Fibroblast of skin of scalp (primary cell): ENCODE measurements at places on chromosomes 6 and 20.
A peak's percentile ranks its signal among the peaks of the same experiment; 100 is the strongest.

DNA sequence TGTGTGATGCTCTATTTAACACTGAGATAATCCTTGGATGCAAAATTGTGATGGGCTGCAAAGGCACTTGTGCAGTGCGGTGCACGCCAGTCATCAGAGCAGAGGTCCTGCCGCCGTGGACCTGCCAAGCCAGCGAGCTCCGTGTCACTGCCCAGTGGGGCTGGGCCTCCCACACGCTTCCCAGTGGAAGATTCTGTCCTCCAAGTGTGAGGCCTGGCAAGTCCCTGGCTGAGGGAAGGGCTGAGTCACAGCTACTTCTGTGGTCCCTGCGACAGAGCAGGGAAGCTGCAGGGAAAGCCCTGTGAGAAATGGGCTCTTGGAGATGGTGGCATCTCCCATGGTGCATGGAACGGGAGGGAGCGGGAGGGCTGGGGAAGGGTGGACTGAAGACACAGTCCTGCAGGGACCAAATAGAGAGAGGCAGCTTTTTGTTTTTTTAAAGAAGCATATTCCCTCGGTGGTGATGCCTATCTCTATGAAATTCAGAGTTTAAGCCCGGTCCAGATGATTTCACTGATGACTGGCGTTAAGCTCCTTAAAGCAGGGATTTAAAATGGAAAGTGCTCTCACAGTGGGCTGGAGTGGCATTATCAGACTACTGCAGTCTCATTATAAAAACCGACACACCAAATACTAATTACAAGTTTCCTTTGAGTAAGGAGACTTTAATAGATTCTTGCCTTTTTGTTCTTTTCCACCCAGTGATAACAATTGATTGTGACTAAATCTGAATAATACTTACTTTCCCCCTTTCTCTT is 413.7 kb downstream of the QKI start:
- DNase-seq = no peak

DNA sequence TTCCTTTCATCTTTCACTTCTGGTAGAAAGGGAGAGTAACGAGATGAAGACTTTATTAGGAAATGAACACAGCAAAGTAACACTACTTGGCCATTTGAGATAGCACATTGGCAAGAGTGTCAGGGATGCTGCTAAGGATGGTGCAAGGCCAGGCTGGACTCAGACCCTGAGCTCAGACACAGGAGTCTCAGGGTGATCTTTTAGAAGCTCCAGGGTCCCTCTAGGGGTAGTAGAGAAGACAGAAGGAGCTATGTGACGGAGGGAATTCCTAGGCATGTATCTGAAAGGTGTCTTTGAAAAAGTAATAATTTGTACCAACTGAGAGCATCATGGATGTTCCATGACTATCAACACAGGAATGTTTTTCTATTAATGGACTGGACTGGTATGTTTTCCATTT is 436.5 kb downstream of the DHX35 start:
- DNase-seq = no peak

DNA sequence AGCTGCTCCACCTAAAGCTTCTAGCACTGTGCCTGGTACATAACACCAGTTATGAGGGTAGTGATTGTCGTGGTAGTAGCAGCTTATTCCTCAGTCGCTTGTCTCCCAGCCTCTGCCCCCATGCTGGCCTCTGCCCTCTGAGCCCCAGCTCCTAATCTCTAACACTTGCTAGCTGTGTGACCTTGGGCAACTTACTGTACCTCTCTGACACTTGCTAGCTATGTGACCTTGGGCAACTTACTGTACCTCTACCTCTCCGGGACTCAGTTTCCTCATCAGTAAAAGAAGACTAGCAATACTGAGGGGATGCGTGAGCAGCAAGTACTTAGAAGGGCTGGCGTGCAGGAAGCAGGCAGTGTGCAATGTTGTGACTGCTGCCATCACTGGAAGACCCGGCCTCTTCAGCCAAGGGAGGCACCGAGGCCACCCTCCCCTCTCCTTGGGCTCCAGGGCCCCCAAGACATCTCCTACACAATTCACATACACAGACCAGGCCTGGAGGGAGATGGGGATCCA is 9.9 kb downstream of the MDFI start:
- DNase-seq = no peak

- DNase-seq = no peak
These were observed 9.8 kb upstream of the GRM4 start for GRCh38 chr6:34155471-34156300.

DNA sequence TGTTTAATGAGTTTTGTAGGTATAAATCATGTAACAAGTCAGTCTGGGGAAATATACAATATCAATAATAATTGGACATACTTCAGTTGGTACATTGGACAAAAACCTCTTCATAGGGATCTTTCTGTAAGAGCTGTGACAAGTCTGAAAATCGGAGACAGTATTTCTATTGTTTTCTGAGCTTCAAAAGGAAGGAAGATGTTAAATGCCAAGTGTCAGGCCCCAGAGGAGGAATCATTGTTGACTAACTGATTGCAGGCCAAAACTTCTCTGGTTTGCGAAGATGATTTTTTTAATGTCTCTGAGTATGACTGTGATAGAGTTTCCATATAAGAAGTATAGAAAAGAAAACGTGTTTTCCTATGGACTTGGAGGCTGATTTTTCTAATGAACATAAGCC is 316.4 kb downstream of the RNF144B start:
- DNase-seq = no peak

- DNase-seq = no peak
These were observed 5.3 kb upstream of the AKAP7 start for GRCh38 chr6:131129689-131130553.

DNA sequence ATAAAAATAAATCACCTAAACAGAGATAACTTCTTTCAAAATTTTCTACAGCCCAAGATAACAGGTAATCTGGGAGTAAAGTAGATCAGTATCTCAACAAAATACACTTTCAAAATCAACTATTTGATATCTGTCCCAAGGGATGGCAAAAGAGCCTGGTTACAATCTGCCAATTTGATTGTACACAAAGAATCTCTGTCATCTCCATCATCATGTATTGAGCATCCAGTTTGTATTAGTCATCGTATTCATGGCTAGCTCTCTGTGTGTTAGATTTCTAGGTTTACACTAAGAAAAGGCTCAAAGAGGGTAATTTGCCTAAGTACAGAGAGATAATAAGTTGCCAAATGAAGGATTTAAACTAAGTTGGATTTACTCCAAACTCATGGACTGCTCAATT is 329.0 kb upstream of the NRSN1 start:
- DNase-seq = no peak

GRCh38 chr20:35653430-35653734 is 11.3 kb downstream of the CPNE1 start:
- no peak for DNase-seq

DNA sequence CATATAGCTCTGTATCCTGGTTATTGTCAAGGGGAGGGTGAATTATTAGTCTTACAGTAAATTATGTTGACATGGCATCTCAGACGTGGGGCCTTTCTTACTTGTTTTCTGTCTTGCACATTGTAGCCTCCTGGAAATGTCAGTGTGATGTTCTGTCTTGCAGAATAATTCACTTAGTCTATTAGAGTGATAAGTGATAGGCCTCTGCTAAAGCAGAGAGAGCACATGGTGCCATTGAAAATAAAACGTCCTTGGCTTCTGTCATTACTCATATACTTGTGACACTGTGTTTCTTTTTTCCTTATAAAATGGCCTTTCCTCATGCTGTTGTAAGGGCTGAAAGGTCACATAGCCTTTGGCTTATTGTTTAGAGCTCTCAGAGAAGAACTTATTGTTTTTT is 531.0 kb downstream of the EPM2A start:
- no peak for DNase-seq

DNA sequence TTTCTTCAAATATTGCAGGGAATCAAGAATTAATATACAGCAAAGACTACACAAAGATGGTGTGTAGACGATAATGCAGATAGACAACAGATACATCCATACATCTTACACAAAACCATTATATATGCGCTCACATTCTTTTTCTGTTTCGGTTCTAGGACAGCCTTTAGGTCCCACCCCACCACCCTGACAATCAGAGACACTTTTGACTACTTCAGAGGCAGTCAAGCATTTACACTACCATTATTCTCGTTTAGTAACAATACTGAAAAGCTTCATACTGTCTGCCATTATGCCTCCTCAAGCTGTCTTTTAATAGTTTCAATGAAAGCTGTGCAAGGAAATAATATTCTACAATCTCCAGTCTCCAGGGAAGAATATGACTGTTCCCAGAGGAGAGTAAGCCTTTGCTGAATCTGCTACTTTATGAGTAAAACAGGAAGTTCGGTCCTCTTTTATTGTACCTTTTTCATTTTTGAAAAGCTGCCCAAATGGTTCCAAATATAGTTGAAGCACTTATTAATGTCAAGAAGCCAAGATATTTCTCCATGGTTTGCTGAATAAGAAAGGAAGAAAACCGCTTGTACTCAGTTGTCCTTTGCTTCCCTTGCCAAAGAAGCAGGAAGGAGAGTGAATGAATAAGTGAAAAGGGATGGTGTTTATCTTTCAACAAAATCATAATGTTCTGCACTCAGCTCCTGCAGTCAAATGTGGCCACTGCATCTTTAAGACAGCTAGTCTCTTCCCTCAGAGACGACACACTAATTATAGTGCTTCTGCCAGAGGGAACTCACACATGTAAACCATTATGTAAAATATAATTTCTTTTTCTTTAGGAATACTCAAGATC is 468.3 kb downstream of the CDC5L start:
- peak; percentile 58 for DNase-seq

DNA sequence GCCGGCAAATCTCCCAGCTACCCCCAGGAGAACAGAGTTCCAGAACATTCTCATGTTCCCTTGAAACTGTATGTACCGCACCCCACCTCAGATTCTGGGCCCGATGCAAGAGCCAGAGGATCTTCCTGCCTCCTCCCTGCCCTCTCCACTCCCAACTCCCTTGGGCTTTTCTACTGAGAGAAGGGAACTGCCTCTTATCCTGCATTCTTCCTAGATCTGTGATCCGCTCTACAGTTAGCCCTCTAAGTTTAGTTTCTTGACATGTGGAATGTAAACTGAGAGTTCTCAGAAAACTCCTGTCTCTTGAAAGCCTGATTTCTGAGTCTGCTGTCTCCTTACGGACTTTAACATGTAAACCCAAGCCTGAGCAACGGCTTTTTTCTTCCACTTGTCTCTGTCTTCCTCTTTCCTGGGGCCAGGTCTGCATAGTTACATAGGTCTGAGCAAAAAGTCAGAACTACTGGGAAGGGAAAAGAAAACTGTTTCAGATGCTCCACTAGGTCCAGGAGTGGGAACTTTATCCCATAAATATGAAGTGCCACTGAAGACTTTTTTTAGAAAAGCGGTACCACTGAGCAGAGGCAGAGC is 86.5 kb upstream of the TNFAIP3 start:
- peak; percentile 31 for DNase-seq

- no peak for DNase-seq
These were observed 18.3 kb upstream of the AGPAT4 start for GRCh38 chr6:161292145-161292544.

DNA sequence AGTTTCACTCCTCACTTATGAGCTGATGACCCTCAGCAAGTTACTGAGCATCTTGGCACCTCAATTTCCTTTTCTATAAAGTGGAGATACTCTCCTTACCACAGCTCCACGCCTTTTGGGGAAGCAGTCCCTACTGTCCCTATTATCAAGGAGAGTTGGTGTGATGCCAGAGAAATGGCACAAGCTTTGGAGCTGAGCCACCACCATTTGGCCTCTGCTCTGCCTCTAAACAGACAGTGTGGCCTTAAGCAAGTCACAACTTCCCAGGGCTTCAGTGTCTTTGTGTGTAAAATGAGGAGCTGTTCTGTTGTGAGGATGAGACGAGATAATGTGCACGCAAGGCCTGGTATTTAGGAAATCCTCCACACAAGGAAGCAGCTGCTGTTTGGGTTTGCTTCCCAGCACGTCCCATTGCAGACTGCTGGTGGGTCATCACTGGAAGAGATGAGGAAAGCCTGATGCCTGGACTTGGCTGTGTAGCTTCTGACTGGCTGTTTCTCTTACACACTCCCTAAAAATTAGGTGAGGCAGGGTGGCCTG is 18.5 kb downstream of the NSFL1C start:
- no peak for DNase-seq

- DNase-seq = peak; percentile 89
These were observed 829.3 kb upstream of the CITED2 start for GRCh38 chr6:140203661-140204147.

GRCh38 chr6:30742316-30743098 is at the start of gene FLOT1:
Gene FLOT1, minus strand, starts transcription at chr6:30742687. Its CDS starts 498 bp downstream, at chr6:30742189.
- peak; percentile 97 for DNase-seq

- no peak for DNase-seq
These were observed 669 bp upstream of the TMEM30A start for GRCh38 chr6:75285283-75285639.

DNA sequence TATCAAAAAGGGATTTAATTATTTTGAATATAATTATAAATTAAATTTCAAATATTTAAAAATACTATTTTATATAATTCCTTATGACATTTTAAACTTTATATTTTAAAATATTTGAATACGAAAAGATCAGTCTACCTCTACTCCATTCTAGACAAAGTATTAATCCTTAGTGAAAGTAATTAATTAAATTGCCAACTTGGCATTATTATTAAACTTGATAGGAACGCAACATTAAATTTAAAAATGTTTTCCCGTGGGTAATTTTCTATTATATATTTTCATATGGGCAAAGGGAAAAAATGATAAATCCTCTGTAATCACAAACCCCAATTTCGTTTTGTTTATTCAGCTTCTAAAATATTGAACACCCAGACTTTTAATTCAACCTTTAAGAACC is 8.4 kb upstream of the FHL5 start:
- no peak for DNase-seq

DNA sequence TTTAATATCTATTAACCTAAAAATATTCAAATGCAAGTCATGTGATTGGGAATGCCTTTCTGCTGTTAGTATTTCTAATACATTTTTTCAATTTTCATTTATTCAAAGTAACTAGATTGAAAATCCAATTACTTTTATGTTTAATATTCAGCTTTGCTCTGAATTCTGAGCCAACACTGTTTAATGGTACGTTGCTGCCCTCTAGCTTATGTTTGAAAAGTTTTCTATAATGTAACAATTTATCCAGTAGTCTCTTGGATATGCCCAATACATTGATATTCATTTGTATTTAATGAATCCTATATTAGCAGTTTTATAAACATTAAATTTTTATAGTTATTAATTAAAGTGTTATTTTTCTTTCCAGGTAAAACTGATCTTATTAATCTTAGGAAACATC is 47.4 kb downstream of the LGSN start:
- peak; percentile 24 for DNase-seq

GRCh38 chr6:169326067-169326799 is 72.6 kb upstream of the THBS2 start:
- peak; percentile 54 for DNase-seq

GRCh38 chr6:116371918-116372209 is 1.1 kb downstream of the DSE start:
- DNase-seq = no peak

- no peak for DNase-seq
These were observed 41.3 kb upstream of the CLDN20 start for GRCh38 chr6:155222506-155222905.

GRCh38 chr20:4150070-4150441 is 134.7 kb upstream of the RNF24 start:
- peak; percentile 45 for DNase-seq

DNA sequence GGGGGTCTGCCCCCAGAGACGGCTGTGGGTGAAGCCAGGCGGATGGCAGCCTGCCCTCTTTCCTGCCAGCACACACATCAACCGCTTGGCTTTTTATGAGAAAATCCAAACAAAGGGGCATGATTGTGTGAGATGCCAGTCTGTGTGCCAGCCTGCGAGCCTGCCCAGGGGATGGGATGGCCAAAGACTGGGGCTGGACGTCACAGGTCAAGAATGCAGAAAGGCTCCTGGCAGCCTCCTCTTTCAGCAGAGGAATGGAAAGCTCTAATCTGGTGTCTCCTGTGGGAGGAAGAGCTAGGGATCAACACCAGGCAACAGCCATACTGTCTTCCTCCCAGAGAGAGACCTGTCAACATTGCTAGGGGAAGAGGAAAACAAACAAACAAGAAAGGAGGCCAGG is 15.8 kb downstream of the TUBB2B start:
- no peak for DNase-seq
